Glomerular endothelial cell (primary cell): ENCODE measurements at places on chromosomes 7 and 10.
A peak's percentile ranks its signal among the peaks of the same experiment; 100 is the strongest.

DNA sequence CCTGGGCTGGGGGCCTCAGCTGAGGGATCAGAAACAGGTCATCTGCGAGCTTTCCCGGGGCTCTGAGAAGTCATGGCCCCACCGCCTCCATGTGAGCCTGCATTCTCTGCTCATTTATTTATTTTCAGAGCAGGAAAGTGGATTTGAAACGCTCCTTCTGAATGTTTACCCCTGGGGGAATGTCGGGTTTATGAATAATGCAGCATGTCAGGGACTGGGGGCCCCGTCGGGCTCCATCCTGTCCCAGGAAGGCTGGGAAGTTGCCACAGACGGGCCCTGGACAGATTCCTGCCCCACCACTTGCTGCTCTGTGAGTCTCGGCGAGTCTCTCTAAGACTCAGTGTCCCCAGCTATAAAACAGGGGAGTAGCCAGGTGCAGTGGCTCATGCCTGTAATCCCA is 11.9 kb upstream of the GTF2IRD1 start:
- DNase-seq, result no peak

- no peak for DNase-seq
These were observed 104.9 kb upstream of the KMT2E start for GRCh38 chr7:104909096-104909495.

GRCh38 chr7:152459724-152460251 is 24.0 kb upstream of the KMT2C start:
- DNase-seq, result no peak

DNA sequence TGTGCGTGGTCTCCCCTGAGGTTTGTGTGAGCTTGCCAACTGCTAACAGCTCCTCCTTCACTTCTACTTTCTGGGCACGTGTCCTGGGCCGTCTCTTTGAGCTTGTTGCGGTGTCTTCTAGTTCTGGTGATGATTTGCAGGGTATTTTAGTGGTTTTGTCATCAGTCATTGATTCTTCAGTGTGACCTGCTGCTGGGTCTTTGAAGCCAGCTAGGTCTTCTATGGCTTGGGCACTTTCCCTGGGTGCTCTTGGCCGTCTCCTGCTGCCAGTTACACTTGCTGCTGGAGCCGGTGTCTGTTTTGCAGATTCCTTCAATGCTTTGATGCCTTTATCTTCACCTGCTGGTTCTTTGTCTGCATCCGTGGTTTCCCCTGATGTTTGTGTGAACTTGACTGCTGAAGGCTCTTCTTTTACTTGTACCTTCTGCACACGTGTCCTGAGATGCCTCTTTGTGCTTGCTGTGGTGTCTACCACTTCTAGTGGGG is 23.0 kb downstream of the MKI67 start:
- DNase-seq, result no peak

GRCh38 chr7:39950473-39951225 is 593 bp downstream of the CDK13 start:
- DNase-seq, result no peak

GRCh38 chr10:2023687-2024086 is 286.4 kb upstream of the ADARB2 start:
- DNase-seq, result no peak

DNA sequence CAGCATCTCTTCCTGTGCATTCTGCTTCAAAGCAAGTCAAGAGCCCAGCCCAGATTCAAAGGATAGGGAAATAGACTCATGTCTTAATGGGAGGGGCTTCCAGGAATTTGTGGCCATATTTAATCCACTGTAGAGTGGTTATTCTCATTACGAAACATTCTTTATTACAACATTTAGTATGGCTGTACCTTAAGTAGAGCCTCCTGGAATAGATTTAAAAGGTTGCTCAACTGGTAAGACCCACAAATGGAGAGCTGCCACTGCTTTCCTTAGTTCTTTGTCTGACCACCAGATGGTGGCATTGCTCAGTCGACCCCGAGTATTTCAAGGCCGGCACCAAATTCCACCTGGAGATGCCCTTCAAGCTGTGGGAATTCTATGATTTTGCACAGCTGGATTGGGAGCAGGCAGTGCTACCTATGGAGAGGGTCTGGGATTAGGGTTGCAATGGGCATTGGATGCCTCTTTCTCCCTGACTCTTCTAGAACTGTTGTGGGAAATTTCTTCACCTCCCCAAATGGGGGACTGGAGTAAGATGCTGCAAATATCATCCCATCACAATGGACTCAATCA is 102.2 kb downstream of the RBM20 start:
- peak; percentile 51 for DNase-seq

GRCh38 chr10:58993480-58994221 is 182.8 kb upstream of the PHYHIPL start:
- no peak for DNase-seq

DNA sequence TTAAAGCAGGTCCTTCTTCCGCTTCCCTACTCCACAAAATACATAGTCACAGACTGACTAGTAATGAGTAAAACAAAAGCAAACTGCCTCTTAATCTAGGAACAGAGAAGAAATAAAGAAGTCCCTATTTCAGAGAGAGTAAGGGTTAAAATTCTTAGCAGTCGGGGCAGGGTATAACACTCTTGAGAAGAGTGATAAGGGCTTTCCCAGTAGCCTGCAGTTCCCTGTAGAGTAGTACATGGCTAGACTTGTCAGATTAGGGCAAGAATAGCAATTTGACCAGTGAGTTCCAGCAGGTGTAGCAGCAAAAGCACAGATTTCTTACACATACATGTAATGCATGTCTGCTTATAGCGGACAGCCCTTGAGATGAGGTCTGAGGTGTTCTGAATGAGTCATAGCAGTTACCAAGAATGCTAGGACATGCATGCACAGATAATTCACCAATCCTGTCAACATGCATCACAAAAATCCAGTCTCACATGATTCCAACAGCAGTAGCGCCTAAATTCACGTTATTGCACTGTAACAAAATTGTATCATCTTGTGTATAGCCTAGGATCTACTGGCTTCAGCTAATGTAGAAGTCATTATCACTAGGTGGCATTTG is 40.7 kb downstream of the BTRC start:
- DNase-seq, result no peak

- no peak for DNase-seq
These were observed 223.4 kb downstream of the DOCK4 start for GRCh38 chr7:111982804-111983203.

DNA sequence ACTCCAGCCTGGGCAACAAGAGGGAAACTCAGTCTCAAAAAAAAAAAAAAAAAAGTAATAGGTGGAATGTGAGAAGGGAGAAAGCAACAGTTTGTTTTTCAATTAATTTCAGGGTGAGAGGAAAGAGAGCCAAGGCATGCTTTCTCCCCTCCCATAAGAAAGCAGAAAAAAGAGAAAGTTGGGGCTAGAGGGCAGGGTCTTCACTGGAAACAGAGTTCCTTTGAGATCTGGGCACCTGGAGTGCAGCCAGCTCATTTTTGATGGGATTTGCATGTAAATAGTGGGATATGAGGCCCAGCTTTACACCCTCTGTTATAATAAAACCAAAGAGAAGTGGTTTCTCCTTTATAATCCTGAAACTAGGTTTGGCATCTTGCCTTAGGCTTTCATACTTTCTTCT is 13.8 kb upstream of the STOX1 start:
- DNase-seq, result no peak

GRCh38 chr10:124323111-124323725 is 95.5 kb downstream of the OAT start:
- no peak for DNase-seq

DNA sequence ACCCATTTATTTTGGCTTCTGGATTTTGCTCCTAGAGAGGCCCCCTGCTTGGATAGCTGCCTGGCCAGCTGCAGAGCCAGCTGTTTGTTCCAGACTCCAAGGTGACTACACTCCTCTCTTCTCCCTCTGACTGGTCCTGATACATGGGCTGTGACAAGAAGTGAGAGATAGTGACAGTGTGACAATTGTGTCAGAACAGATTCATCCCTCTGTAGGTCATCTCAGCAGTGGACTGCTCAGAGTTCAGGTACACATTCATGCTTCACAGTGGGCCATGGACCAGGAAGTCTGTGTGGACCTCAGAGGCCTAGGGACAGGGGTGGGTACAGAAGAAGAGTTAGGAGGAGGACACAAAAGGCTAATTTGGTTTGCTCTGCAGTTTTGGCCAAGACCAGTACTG is 188.2 kb upstream of the MKLN1 start:
- no peak for DNase-seq

DNA sequence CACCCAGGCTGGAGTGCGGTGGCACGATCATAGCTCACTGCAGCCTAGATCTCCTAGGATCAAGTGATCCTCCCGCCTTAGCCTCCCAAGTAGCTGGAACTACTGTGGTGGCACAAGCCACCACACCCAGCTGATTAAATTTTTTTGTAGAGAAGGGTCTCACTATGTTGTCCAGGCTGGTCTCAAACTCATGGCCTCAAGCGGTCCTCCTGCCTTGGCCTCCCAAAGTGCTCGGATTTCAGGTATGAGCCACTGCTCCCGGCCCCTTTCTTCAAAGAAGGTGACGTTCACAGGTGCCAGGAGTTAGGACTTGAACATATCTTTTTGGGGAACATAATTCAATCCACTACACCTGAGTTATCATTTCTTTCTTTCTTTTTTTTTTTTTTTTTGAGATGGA is 2.9 kb upstream of the TTYH3 start:
- DNase-seq, result no peak

- no peak for DNase-seq
These were observed 757 bp downstream of the ANKIB1 start for GRCh38 chr7:92246360-92247101.

DNA sequence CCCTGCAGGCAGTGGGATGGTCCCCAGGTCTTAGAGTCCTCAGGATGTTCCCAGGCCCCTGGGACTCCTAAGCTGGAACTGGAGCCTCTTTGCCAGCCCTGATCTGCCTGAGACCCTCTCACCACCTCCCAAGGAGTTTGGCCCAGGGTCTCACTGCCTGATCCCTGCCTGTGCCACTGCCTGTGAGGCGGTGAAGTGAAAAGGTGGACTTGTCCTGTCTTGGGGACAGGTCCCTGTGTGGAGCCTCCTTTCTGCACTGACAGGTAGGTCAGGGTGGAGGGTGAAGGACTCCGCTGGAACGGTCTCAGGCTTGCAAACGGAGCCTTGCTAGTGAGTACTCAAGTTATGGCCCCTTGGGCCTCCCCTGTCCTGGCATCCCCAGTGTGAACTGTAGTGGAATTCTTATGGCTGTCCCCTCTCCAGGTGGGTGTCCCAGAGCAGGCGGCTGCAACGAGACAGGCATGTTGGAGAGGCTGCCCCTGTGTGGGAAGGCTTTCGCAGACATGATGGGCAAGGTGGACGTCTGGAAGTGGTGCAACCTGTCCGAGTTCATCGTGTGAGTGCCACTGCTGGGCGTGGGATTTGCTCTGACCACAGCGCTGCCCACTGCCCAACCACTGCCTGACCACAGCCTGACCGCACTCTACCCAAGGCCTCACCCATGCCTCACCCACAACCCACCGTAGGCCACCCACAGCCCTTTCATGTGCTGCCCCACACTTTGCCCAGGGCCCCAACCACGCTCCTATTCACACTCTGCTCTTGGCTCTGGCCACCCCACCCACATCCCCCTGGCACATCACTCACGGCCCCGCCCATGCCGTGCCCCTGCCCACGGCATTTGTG is 19.5 kb downstream of the RAMP3 start:
- DNase-seq, result no peak

- no peak for DNase-seq
These were observed 38.0 kb upstream of the GNA12 start for GRCh38 chr7:2882111-2882510.

- no peak for DNase-seq
These were observed 4.3 kb upstream of the GPNMB start for GRCh38 chr7:23242321-23242720.

GRCh38 chr10:78910886-78911285 is 157.9 kb upstream of the ZMIZ1 start:
- no peak for DNase-seq

GRCh38 chr7:48108959-48109847 is 20.1 kb downstream of the UPP1 start:
- no peak for DNase-seq

GRCh38 chr7:13155188-13155587 is 467.8 kb downstream of the ARL4A start:
- DNase-seq, result no peak

DNA sequence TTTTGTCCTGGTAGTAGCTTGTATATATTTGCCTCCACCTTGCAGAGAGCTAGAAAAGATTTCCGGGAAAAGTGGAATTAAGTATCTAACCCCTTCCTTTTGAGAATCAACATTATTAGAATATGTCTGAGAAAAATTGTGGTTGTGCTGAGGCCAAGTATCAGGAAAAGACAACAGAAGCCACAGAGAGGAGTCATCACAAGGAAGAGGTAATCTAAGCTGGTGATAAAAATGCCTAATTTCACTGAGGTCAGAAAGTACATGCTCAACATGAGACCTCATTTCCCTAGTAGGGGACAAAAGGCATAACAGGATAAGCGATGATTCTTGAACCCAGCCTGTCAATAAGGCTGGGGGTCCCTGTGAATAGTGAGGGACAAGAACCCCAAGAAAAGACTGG is 97.0 kb upstream of the PDE1C start:
- no peak for DNase-seq

DNA sequence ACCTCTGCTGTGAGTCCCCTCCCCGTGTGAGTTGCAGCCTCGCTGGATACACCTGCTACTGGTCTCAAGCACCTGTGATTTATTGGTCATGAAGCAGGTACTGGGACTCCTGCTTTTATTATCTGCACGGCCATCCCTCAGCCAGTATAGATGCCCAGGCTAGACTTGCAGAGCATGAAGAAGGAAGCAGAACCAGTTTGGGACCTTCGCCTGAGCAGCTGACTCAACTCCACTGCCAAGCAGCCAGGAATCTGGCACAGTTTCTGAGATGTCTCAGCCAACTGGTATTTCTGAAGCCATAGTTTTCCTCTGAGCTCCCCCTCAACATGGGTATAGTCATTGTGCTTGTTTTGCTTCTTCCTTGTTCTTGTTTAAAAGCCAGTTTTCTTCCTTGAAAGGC is 28.0 kb upstream of the SLC39A12 start:
- no peak for DNase-seq

- no peak for DNase-seq
These were observed 14.4 kb downstream of the MARCHF5 start for GRCh38 chr10:92305133-92306072.

DNA sequence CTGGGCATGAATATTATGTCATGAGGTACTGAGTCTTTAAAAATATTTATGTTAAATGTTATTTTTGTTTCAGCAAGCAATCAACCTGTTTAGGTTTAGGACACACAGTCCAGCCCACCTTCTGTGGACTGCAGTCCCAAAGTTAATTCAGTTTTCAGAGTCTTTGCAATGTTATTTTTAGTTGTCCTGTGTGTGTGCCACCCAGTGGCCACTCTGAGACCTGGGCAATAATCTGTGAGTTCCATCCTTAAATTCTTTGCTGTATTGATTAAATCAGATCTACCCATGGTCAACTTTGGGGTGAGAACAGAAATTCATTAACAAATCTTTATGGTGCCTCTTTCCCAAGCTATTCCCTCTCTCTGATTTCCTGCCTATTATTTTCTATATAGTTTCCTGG is 415.1 kb downstream of the CCSER2 start:
- no peak for DNase-seq

DNA sequence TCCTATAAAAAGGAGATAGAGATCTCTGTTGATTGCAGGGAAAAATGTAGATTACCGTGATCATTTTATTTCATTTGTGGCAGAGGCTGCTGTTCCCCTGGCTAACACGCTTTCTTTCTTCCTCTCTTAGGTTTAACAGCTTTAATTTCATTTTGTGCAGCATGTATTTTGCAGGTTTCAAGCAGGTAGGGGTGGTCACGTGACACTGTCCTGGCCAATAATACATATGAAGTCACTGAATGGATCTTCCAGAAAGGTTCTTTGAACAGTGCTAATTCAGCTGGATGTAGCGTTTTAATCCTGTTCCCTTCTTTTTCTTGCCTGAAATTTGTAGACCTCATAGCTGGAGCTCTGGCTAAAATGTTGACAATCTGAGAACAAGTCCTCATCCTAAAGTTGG is 3.6 kb upstream of the EPHB6 start:
- no peak for DNase-seq

- DNase-seq, result no peak
These were observed 93.0 kb downstream of the PCDH15 start for GRCh38 chr10:54708021-54708420.
